HepG2 (cell line): ENCODE measurements at places on chromosomes 5 and 9. TPM values are rescaled to one million over a fixed set of nuclear protein-coding genes. Genes with fewer than 3 reads are reported as not detected.
A peak's percentile ranks its signal among the peaks of the same experiment; 100 is the strongest.

Gene FAT2
- total RNA-seq = not detected in 2 replicates

GRCh38 chr5:112907166-112907631 lies 14.8 kb downstream of the REEP5 start:
- no peak for DNase-seq

DNA sequence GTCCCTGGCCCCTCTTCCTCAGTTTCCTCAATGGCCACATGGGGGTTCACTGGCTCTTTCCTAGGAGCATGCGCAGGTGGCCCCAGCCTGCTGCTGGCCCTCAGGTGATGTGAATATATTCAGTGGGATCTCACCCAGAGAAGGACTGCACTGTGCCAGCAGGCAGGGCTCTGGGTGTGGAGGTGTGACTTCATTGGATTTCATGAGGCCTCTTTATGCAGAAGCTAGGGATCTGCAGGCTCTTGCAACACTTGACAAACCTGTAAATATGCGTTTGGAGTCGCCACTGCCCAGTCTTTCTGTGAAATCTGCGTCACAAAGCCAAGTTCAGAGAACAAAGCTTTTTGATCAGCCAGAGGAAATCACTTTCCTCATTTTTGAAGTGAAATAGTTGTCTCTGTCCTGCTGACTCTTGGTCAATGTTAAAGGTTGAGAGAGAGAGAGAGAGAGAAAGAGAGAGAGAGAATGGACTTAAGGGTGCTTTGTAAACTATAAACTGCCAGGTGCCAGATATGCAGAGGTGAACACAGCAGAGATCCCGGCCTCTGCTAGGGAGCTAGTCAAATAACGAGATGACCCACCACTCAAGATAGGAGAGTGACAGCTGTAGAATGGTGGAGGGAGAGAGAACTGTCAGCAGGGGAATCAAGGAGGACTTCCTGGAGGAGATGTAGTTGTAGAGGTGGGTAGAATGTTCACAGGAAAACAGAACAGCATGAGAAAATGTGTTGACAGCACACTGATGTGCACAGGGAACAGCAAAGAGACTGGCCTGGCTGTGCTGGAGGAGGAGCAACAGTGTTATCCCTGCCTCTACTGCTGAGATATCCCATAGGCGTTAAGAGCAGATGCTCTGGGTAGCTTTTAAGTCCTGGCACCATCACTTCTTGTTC lies 167.0 kb upstream of the ZNF618 start:
- peak; percentile 32 for DNase-seq

Gene GPR151
- not detected in 2 replicates for total RNA-seq

Gene SLCO6A1
- 0.31 TPM in 1 of 2 replicates, not detected in the other for total RNA-seq

Gene ANKS6
- total RNA-seq = 7.0 and 8.8 TPM in 2 replicates

Gene LIX1
- total RNA-seq = not detected in 2 replicates

Gene RAI14
- 18.2 and 26.6 TPM in 2 replicates for total RNA-seq

DNA sequence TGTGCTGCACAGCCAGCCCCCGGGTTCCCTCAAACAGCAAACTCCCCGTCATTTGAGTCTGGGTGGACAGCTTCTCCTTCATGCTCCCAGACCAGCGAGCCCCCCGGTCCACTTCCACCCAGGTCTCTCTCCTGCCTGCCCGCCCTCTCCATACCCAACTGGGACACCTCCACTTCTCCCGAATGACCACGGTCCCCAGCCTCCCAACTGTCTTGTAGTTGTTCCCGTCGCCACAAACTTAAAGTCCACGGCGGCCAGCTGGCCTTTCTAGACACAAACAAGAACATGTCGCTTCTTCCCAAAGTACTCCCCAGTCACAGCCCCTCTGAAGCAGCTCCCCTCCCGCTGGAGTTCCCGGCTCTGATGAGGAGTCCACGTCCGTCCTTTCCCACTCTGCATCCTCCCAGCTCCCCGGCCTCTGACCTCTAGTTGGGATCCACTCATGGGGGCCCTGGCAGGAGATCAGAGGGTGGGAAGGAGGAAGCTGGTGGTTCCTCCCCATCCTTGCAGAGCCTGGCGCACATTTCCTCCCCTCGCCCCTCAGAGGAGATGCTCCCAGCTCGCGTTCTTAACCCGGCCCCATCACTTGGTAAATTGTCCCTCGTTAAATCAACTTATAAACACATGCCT lies 24.1 kb upstream of the PPP1R26 start:
- no peak for DNase-seq

Gene CTNND2
- total RNA-seq = not detected in 2 replicates

DNA sequence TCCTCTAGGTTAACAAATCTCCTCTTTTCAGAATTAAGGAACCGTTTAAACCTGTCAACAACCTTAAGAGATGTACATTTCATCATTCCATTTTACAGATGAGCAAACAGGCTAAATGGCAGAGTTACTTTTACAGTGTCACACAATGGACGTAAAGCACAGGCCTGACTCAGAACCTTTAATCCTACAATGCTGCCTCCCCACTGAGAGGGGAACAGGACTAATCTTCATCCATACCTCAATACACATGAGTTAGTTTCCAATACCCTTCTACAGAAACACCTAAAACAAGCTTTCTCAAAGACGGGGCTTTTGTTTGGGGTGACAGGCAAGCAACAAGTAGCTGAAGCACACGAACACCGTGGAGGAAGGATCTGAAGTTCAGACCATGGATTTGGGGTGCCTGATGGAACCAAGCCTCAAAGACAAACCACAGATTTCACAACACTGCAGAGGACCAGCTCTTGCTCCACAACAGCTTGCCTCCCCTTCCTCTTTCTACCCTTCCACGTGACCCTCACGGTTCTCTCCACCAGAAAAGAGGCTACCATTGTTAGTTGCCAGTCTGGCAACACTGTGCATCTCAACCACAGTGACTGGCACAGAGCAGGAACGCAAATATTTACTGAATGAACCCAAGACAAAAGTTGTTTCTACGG lies 1.8 kb downstream of the RNF130 start:
- peak; percentile 56 for DNase-seq

Gene FOXI1
- not detected in 2 replicates for total RNA-seq

GRCh38 chr9:38228331-38229103 lies 159.5 kb upstream of the SHB start:
- no peak for DNase-seq

DNA sequence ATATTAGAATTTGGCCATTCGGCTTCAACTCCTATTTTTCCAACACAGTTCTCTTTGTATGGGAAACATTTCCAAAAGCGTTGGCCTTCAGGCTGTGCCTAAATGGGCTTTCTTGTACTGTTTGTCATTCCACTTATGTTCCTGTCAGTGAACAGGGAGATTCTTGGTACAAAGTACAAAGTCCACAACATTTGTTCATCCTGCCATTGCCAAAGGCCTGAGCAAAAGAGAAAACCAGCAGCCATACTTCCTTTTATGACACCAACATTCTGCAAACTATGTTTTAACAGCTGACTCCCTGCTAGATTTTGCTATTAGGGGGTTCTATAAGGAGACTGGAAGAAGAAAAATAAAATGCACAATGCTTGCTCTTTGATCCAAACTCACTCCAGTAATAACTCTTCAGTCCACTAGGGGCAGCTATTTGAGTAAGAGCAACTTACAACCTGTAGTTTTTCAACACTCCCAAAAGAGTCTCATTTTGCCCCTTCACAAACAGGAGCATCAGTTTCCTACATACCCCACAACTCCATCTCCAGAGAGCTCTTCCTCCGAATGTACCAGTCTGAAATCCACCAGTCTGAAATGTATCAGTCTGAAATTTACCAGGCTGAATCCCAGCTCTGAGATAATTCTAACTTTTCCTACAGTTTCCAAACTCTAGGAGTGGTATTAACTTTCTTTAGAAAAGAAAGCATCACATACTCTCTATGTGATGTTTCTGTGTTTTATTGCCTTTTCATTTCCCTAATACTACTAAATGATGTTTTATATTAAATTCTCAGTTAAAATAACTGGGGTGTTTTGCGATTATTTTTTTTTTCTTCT lies 693.8 kb downstream of the DNAH5 start:
- DNase-seq = peak; percentile 13

GRCh38 chr9:137008312-137008711 lies 11.9 kb upstream of the CLIC3 start:
- DNase-seq = no peak

Gene RAD23B
- total RNA-seq = 133 and 159 TPM in 2 replicates

DNA sequence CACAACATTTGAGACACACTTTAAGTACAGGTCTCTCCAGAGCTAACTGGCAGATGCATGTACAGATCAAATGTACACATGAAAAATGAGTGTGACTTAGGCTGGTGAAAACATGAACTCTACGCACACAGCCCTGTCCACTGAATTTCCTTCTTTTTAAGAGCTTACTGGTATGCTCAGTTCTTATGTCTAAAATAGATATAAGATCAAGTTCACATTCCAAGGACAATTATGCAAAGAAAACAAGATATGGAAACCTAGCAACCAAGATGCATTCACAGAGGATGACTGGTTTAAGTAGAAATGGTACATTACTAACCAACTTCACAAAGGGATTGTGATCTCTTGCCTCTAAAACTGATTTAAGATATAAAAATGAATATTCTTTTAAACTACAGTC lies 56.7 kb downstream of the TLE1 start:
- no peak for DNase-seq

- no peak for DNase-seq
These were observed 2.0 kb downstream of the ZMYND19 start for GRCh38 chr9:137588311-137588710.

DNA sequence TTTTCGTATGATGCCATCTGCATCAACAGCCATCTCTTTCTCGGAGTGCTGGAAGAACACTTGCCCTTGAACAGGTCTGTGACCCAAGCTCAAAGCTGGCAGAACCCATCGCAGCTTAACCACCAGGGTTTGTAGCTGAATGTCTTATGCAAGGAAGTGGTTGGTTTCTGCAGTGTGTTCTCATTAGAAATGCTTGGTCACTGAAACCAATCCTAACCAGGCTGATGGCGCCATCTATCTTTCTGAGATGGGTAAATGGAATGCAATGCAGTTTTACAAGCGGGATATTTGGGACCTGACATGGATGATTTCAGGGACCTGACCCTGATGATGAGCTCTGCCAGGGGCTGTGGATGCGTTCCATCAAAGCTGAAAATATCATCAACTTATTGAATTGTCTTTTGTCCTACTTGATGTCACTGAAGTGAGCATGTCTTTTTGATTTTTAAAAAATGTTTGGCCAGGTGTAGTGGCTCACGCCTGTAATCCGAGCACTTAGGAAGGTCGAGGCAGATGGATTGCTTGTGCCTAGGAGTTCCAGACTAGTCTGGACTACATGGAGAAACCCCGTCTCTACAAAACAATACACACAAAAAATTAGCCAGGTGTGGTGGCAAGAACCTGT lies 28.7 kb downstream of the DMRT3 start:
- peak; percentile 47 for DNase-seq

DNA sequence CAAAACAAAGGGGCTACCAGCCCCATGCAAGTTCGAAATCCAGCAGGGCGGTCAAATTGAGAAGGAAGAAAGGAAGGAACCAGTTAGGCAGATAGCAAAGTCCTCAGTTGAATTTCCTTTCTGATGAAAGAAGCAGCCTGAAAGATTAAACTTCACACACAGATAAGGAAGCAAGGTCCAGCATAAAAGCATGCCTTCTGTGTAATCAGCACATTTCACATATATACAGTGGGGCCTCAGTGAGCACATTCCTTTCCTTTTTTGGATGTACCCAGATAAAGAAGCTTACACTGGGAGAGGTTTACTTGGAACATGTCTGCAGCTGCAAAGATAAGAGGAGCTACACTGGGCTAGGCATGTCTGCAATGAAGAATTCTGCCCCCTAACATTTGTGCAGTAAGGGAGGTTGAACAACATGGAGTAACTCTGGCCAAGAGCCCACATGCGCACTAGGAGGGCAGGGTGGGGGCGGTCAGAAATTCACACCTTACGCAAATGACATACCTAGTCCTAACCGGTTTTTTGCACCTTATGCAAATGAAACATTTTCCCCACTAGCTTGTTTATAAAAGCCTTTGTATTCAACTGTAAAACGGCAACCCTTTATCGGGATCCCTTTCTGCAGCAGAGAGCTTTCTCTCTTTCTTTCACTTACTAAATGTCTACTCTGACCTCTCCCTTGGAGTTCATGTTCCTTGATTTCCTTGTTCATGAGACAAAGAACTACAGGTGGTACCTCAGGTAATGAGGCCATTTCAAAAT lies 149.7 kb upstream of the FBXL17 start:
- DNase-seq = peak; percentile 72

- no peak for DNase-seq
These were observed 8.5 kb downstream of the PTGS1 start for GRCh38 chr9:122379340-122379739.

DNA sequence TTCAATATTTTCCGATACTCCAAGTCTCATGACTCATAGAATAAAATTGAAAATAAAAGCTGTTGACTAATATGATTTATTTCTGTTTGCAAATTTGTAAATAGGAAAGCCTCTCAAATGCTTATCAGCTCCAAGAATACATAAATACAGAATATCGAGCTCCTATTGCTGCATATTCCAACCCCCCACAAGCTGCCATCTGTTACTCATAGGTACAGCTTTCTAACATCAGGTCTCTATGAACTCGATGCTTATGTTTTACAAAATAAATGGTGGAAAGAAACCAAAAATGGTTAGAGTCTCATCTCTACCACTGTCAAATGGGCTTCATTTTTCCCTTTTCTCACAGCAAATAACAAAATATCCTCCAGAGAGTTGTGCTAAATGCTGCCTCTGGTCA lies 631.6 kb upstream of the CDH18 start:
- no peak for DNase-seq

- DNase-seq = peak; percentile 73
These were observed 32.8 kb downstream of the TMC1 start for GRCh38 chr9:72554221-72554641.

DNA sequence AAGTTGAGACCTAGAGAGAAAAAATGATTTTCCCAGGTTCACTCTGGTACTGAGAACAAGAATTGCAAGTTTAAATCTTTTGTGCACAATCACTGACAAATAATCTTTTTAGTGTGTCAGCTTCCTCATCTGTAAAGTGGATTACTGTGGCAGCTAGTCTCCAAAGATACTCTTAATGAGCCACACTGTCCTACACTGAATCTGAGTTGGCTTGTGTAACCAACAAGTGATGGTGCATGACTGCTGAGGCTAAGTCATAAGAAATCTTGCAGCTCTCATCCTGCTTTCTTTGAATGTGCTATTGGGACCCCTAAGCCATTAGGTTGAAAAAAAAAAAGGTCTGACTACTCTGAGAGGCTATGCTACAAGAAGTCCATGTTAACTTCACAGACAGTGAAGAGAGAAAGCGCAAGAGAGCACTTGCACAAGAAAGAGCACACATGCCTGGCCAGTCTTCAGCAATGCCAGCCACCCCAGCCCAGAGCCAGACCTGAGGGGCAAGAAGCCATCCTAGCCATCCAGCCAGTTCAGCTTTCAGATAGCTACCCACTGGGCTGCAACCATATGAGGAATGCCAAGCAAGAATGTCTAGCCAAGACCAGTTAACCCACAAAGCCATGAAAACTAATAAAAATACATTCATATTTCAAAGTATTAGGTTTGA lies 419.4 kb downstream of the RAB3C start:
- DNase-seq = no peak

Gene OR1L8
- not detected in 2 replicates for total RNA-seq

Gene GAPVD1
- total RNA-seq = 33.2 and 47.0 TPM in 2 replicates

Gene CENPK
- 54.4 and 75.0 TPM in 2 replicates for total RNA-seq

- peak; percentile 23 for DNase-seq
These were observed 164.2 kb downstream of the ACTL7B start for GRCh38 chr9:108691614-108692013.

Gene FBXL7
- 0.07 TPM in 1 of 2 replicates, not detected in the other for total RNA-seq

GRCh38 chr9:129109952-129110739 lies 447 bp downstream of the CRAT start:
- DNase-seq = peak; percentile 18
